ENCODE measurements at places on chromosomes 7 and 10.

GRCh38 chr10:120132811-120133210 lies 240.3 kb downstream of the SEC23IP start:
- DNase-seq, result no peak

DNA sequence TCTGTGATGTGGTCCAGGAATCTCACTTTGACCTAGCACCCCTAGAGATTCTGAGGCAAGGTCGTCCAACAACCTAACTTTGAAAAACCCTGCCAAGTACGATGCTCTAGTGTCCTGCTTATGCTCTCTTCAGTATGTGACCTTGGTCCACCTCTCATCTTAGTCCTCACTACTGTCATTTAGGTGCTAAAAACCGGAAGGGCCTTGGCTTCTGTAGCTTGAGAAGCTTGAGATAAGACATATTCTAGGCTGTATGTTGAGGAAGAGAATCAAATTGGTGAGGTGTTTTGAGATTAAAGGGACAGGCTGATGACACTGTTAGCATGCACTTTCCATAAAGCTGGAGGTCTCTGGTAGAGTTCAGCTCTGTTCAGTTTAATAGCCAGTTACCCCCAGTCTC lies 57.0 kb upstream of the MTPN start:
- DNase-seq, result no peak

DNA sequence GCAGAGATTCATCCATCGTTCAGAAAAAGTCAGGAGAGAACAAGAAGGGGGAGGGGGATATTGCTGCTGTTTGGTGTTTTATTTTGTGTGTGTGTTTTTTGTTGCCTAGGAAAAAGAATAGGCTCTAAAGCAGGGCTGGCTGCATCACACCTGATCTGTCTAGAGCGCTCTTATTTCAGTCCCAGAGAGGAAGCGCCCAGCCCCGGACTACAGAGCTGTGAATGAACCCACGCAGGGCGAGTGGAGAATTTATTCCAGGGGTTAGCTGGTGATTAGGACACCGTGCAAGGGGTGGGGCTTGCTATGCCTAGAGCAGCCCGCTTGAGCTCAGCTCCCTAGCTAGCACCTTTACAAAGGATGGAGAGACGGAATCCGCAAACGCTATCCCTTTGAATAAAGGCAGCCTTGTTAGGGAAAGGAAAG lies 621 bp upstream of the FAM13C start:
- DNase-seq, result peak; percentile 86

- no peak for DNase-seq
These were observed 53.2 kb downstream of the TFAM start for GRCh38 chr10:58438340-58438871.

GRCh38 chr7:138979988-138980562 lies 1.1 kb downstream of the KIAA1549 start:
- no peak for DNase-seq

- no peak for DNase-seq
These were observed 13.0 kb downstream of the AOAH start for GRCh38 chr7:36711256-36711655.

GRCh38 chr10:47397256-47397655 lies 13.2 kb upstream of the ZNF488 start:
- DNase-seq, result no peak

DNA sequence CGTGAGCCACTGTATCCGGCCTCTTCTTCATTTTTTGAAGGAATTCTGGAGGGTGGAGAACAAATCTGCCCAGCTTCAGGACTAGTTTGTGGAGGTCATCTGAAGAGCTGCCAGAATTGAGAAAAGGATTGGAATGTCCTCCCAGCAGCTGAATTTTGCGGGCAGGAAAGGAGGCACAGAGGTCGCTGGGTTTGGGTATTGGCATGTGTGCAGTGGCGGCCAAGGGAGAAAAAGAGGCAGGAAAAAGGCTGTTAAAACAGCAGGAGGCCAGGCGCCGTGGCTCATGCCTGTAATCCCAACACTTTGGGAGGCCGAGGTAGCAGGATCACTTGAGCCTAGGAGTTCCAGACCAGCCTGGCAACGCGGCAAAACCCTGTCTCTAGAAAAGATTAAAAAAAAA lies 80.4 kb downstream of the HIP1 start:
- DNase-seq, result no peak

DNA sequence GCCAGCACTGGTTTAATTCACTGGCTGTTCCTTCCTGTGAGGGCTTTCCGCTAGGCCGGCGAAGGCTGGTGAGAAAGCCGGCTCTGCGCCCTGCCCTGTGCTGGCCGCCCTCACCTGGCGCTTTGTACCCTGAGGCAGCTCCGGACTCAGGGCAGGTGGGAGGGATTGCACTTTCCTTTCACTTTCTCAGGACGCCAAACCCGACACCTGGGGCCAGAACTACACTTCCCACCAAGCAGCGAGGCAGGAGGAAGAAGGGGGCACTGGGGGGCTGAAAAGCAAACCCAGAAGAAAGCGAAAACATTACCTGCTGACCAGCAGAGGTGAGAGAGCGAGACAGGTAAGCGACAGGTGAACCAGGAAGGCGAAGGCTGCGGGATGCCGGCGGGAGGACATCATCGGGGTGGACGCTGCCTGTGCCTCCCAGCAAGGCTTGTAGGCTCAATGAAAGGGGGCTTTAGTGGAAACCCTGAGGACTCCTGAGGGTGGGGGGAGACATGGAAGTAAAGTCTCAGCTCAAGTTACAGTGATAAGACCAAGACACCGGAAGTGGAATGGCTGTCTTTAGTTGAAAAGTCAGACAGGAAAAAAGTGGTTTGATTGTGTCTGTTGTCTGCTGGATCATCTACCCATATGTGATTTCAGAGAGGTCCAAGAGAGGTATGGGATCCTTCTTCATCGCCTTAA lies at the start of gene RAB19:
TSS of gene RAB19 (plus strand) at position 181 of the 687 bp plus-strand sequence. CDS start 3,589 bp downstream, outside the sequence.
- peak; percentile 77 for DNase-seq

- DNase-seq, result no peak
These were observed 72.7 kb downstream of the SEM1 start for GRCh38 chr7:96636979-96637378.

DNA sequence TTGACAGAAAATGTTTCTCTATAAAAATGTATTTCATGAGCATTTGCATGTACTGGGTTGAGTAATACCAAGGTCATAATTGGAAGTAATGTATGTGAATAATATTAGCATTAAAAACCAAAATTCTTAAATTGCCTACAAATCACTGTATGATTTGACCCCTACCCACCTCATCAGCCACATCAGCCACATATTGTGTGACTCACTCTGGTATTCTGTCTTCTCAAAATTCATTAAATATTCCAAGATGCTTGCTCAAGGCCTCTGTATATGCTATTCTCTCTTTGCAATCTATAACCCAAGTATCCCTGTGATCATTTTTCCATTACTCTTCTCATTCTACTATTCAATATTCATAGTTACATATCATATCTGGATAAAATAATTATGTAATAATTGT lies 21.4 kb downstream of the POT1 start:
- no peak for DNase-seq

GRCh38 chr10:79258894-79259293 lies 88.4 kb upstream of the PPIF start:
- DNase-seq, result peak; percentile 38

DNA sequence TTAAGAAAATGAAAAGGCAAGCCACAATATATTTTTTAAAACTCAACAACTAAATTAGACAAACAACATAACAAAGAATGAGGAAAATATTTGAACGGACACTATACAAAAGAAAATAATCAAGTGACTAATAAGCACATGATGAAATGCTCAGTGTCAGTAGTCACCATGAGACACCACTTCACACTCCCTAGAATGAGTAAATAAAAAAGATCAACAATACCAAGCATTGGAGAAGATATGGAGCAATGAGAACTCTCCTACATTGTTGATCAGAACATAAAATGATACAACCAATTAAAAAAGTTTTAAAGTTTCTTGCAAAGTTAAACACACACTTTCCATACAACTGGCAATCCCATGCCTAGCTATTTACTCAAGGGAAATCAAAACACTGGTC lies 222.2 kb downstream of the C7orf25 start:
- no peak for DNase-seq
